ENCODE measurements at places on chromosomes 4 and X.
A peak's percentile ranks its signal among the peaks of the same experiment; 100 is the strongest.

GRCh38 chrX:153475271-153475670 is 4.9 kb upstream of the HAUS7 start:
- DNase-seq: no peak

- no peak for DNase-seq
Observed at GRCh38 chr4:139756391-139757180, 91.0 kb downstream of the MGST2 start.

GRCh38 chrX:130144509-130144908 is 21.1 kb downstream of the AIFM1 start:
- no peak for DNase-seq

DNA sequence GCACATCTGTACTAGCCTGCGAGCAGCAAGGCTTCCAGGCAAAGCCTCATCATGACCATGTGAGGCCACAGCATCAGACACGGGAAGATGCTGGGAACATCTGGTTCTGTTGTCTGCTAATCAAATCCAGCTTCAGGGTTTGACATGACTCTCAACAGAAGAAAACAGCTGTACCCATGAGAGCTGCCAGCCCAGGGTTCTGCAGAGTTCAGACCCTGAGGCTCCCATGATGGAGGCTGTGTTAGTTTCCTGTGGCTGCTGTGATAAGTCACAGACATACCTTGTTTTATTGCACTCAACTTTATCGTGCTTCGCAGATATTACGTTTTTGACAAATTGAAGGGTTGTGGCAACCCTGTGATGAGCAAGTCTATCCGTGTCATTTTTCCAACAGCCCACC is 37.5 kb downstream of the JAKMIP1 start:
- no peak for DNase-seq

DNA sequence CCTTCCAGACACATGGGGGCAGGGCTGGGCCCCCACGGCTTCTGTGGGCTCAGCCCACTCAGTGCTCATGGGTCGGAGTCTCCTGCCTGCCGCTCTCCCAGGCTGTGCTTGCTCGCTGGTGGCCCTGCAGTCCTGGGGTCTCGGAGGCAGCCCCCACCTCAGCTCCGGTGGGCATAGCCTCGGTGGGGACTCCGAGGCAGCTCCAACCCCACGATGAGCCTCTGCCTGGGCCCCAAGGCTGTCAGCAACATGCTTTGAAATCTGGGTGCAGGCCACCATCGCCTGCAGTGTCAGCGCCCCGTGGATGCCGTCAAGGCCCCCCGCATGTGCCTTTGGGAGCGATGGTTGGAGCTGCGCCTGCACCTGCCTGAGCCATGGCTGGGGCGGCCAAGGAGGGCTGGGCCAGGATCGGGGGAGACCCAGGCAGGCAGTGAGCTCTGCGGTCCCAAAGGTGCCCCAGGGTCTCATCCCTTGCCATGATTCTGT is 30.2 kb upstream of the SPON2 start:
- DNase-seq: no peak

- DNase-seq: no peak
Observed at GRCh38 chr4:102139132-102139573, 206.1 kb downstream of the SLC39A8 start.

GRCh38 chrX:50801135-50801534 is 12.9 kb downstream of the SHROOM4 start:
- DNase-seq: no peak

- peak; percentile 13 for DNase-seq
Observed at GRCh38 chr4:7770224-7771050, 169.2 kb downstream of the AFAP1 start.

- DNase-seq: no peak
Observed at GRCh38 chrX:132614297-132614696, 125.5 kb upstream of the MBNL3 start.

GRCh38 chr4:140645614-140646412 is 77.1 kb upstream of the UCP1 start:
- DNase-seq: no peak

- no peak for DNase-seq
Observed at GRCh38 chrX:38560776-38561125, 591 bp upstream of the TSPAN7 start.

- no peak for DNase-seq
Observed at GRCh38 chr4:123524958-123525628, 128.5 kb downstream of the SPRY1 start.

DNA sequence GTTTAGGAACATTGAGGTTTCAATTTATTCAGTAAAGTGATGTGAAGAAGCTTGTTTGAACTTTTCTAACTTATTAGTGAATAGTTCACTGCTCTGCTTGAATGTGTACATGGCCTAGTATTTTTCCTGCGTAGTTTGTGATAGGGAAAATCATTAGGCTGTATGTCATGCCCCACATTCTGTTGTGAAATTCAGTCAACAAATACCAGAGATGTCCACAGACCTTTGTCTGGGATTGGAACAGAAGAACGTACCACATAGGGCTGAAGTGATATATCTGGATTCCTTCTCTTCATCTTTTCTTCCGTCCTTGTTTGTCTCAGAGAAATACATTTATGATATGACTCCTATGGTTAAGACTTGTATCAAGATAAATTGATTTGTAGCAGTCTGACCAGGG is 88.8 kb upstream of the PLS3 start:
- no peak for DNase-seq

DNA sequence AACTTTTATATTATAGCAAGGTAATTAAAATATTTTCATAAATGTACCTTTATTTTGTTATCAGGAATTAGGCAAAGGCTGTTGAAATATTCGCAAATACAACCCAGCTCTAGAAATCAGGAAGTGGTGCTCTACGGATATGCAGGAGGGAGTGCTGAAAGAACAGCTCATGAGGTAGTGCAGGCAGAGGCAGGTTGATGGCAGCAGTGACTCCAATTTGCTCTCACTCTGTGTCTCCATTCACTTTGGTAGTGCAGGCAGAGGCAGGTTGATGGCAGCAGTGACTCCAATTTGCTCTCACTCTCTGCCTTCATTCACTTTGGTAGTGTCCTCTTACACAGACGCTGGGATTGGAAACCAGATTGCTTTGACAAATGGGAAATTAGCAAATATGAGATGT is 277.9 kb downstream of the TRIML1 start:
- DNase-seq: no peak

GRCh38 chrX:17818726-17819125 is 42.4 kb downstream of the RAI2 start:
- no peak for DNase-seq

DNA sequence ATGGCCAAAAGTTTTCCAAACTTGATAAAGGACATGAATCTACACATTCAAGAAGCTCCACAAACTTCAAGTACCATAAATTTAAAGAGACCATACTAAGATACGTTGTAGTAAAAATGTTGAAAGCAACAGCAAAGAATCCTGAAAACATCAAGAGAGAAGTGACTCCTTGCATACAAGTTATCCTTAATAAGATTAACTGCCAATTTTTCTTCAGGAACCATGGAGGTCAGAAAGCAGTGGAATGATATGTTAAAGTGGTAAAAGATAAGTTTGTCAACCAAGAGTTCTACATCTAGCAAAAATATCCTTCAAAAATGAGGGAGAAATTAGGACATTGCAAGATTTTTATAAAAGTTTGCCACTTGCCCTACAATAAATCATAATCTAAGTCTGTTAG is 43.3 kb downstream of the BMP15 start:
- DNase-seq: no peak

- DNase-seq: no peak
Observed at GRCh38 chr4:145904413-145905177, 34.0 kb downstream of the ZNF827 start.

DNA sequence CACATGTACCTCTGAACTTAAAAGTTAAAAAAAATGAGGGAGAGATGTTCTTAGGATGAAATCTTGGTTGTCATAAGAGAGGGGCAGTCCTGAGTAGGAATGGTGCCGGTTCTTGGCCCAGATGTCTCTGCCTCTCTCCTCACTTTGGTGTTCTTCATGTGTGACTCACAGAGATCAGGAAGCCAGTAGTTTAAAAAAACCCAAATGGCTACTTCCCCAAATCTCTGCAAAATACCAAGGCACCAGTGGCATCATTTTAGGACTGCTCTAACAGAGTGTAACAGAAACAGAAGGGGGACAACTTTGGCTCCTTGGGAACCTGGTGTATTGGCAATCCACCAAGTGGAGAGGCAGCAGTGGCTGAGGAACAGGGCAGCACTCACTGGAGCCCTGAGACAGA is 116.8 kb downstream of the SCD5 start:
- DNase-seq: no peak

DNA sequence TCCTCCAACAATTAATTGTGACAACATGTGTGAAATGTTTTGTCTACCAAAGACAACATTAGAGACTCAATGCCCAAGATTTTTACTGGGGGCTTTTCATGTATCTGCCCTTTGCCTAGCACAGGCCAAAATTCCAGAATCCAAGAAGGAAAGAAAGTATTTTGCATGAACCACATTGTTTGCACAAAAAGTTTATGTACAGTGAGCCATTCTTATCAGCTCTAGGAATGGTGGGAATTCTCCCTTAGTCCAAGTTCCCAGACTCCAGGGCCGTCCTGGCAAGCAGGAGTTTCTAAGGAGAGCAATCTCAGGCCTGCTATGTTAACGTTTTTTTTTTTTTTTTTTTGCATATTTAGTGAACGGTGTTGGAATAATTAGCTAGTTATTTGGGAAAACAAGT is 21.6 kb downstream of the GPRASP1 start:
- DNase-seq: no peak

DNA sequence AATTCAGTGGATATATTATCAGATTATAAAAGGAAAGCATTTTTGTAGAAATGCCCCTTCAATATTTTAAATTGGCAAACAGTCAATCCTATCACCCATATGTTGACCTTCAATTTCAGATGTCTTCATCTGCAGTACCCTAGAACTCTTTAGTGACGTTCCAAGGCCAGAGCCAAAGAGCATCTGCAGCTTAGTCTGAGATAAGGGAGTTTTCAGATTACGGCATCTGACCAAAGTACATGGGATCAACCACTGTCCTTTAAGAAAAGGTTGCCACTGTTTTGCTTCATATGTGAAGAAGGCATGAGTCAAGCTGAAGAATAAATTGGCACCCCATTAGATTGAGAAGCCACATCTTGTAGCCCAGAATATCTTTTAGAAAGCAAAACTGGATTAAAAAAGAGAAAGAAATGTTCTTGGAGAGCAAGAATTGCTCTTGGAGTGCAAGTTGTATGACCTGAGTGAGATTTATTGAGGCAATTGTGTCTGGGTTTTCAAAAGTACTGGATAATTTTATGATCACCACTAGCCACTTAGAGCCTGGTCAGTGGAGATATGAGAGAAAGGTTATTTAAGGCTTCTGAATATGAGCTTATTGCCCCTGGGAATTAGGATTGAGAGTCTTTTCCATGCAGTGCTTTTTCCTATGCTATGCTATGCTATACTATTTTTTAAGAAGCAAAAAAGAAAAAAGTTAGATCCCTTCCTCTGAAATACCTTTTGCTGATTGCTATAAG is 251.9 kb upstream of the NR3C2 start:
- no peak for DNase-seq

DNA sequence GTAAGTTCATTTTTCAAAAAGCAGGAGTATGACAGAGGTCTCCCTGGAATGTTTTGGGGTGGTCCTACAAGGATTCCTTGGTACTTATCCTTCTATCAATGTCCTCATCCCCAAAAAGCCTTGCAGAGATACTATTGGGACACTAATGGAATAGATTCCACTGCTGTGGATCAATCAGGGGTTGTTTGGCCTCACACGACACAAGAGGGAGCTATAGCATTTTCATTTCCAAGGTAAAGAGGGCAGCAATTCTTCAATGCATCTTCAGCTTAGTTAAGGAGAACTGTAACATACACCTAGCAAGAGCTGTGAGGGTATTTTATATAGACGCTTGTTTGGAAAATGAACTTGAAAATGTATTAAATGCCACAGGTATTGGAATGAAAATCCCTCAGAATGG is 50.9 kb downstream of the USP26 start:
- DNase-seq: no peak

DNA sequence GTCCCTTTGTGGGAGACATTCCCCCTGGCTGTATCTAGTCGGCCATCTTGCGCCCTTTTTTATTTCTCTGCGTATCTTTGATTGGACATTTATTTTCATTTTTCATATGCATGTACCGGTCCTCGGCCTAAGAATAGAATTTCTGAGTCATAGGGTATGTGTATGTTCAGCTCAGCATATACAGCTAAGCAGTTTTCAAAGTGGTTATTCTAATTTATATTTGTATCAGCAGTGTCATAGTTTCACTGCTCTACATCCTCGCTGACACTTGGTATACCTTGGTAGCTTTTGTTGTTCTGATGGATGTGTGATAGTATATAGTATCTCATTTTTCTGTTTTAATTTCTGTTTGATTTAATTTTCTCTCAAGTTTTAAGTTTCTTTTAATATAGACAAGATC is 38.7 kb downstream of the BEX3 start:
- no peak for DNase-seq

- DNase-seq: no peak
Observed at GRCh38 chrX:49271341-49271740, 1.7 kb downstream of the PPP1R3F start.
